Epithelial cell of prostate (primary cell): ENCODE measurements at places on chromosomes 6 and 20.

DNA sequence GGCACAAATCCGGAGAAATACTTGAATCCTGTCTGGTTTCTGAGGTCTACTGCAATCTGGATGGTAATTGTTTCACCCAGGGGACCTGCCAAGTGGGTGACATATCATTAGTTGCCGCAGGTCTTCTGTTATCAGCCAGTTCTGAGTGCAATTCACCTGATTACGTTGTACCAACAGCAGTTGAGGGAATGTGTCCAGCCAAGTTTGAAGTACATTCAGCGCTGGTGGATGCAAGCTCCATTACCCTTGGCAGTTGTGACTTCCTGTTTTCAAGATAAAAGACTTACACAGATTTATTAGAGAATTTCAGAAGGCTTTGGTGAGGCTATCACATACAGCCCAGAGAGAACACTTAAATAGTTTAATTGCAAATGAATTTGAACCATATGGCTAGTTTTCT, 42.8 kb downstream of the FNDC1 start:
- DNase-seq: no peak

GRCh38 chr20:14879020-14879697, 541.7 kb upstream of the FLRT3 start:
- DNase-seq: peak; percentile 93

GRCh38 chr6:35470663-35471120, 2.5 kb downstream of the RPL10A start:
- no peak for DNase-seq

DNA sequence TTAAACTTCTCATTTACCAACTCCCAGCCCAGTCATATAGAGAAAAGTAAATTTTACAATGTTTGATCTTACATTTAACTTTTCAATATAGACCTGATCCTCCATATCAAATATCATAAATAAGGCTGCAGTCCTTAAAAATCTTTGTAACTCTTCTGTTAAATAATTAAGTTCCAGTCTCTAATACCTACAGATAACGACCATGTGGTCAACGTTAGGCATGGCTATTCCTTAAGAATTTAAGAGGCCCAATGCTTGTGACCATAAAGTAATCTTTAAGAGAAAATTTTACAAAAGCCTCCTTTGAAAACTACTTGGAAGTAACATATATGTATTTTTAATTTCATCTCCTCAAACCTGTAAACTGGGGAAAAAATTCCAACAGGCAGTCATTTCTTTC, 1.6 kb downstream of the FBXO5 start:
- no peak for DNase-seq

DNA sequence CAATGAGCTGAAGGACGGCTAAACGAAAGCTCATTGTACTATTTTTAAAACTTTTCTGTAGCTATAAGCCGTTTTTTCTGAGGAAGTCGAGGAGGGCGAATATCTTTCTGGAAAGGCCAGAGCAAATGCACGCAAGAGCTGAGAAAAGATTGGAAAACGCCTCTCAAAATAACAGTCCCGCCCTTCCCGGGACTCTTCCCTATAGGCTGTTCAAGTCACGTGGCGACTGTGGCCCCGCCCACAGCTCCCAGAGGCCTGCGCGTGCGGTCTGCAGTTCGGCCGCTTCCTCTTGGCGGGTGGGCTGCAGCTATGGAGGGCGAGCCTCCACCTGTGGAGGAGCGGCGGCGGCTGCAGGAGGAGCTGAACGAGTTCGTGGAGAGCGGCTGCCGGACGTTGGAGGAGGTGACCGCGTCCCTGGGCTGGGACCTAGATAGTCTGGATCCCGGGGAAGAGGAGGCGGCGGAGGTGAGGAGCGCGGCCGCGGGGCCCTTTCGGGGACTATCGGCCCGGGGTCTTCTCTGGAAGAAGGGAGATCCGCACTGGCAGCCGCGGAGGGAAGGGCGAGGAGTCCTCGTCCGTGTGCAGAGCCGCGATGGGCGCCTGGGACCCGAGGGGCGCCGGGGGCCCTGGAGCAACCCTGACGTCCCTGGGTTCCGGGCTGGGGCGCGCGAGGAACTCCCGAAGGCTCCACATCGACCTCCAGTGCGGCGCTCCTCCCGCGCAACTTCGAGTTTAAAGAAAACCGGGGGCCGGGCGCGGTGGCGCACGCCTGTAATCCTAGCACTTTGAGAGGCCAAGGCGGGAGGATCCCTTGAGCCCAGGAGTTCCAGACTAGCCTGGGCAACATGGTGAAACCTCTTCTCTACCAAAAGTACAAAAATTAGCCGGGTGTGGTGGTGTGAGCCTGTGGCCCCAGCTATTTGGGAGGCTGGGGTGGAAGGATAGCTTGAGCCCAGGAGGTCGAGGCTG, at the start of gene SNRNP48:
SNRNP48 (plus strand) TSS at position 250 of the 969 bp plus-strand sequence; CDS start at position 310, 60 bp downstream.
- peak; percentile 59 for DNase-seq

DNA sequence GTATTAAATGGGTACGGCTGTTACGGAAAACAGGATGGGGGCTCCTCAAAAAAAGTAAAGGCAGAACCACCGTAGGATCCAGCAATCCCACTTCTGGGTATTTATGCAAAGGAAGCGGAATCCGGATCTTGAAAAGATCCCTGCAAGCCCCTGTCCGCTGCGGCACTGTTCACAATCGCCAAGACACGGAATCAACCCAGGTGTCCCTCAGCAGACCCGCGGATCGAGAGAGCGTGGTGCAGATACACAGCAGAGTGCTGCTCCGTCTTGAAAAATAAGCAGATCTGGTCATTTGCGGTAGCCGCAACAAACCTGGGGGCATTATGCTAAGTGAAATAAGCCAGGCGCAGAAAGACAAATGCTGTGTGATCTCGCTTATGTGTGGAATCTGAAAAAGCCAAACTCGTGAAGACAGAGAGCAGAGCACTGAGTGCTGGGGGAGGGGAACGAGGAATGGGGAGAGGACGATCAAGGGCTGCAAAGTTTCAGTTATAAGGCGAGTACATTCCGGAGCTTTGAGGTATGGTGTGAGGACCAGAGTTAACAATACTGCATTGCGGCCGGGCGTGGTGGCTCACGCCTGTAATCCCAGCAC, 41.3 kb downstream of the NTSR1 start:
- no peak for DNase-seq

DNA sequence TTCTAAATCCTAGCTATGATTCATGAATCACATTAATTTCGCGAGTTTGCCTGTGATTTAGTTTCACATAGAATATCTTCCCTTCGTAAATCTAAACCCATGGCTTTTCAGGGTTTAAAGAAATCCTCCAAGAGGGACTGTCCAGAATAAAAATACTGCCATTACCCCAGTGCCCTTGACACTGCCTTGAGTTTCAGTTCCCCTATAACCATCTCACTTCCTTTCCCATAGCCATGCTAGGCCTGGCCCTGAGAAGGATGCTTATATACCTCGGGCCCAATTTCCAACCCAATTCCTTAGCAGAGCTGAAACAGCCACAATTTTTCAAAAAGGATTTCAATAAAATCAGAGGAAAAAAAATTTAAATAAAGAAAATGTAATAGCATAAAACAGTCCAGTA, 697.3 kb downstream of the FRK start:
- DNase-seq: no peak

GRCh38 chr6:142409794-142410193, 108.0 kb downstream of the ADGRG6 start:
- DNase-seq: no peak

DNA sequence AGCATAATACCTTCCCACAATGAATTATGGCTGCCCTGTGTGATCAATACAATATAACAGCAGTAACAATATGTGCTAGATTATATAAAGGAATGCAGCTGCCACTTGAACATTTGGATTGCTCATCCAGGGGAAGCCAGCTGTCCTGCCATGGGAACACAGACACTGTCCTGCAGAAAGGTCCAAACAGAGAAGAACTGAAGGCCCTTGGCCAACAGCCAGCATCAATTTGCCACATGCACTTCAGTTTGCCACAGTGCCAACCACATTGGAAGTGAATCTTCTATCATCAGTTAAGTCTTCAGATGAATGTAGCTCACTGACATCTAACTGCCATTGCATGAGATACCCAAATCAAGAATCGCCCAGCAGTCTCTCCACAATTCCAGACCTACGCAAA, 332.4 kb downstream of the PRKN start:
- no peak for DNase-seq

- DNase-seq: no peak
Observed at GRCh38 chr20:50575865-50576720, 65.9 kb downstream of the PTPN1 start.

GRCh38 chr20:58485393-58485792, 29.8 kb downstream of the APCDD1L start:
- DNase-seq: no peak
